H4 (cell line): ENCODE measurements at places on chromosomes 7 and 10. TPM values are rescaled to one million over a fixed set of nuclear protein-coding genes. Genes with fewer than 3 reads are reported as not detected.

SORCS1 gene
- 0.35 TPM in 1 of 2 replicates, not detected in the other for total RNA-seq

FAM237B gene
- not detected in 2 replicates for total RNA-seq

PIK3CG gene
- total RNA-seq, result not detected in 2 replicates

GFRA1 gene
- 1.7 and 2.6 TPM in 2 replicates for total RNA-seq

DNA sequence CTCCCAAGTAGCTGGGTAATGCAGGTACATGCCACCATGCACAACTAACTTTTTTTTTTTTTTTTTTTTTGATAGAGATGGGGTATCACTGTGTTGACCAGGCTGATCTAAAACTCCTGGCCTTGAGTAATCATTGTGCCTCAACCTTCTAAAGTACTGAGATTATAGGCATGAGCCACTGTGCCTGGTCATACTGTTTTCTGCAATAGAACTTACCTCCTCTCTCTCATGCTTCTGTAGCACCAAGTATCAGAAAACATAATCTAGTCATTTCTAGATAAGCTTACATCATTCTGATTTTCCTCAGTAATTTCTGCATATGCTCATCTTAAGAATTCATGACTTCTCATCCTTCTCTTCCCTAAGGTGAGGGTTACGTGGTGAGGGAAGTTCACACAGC lies 210.0 kb downstream of the IMMP2L start:
- DNase-seq, result no peak

DNA sequence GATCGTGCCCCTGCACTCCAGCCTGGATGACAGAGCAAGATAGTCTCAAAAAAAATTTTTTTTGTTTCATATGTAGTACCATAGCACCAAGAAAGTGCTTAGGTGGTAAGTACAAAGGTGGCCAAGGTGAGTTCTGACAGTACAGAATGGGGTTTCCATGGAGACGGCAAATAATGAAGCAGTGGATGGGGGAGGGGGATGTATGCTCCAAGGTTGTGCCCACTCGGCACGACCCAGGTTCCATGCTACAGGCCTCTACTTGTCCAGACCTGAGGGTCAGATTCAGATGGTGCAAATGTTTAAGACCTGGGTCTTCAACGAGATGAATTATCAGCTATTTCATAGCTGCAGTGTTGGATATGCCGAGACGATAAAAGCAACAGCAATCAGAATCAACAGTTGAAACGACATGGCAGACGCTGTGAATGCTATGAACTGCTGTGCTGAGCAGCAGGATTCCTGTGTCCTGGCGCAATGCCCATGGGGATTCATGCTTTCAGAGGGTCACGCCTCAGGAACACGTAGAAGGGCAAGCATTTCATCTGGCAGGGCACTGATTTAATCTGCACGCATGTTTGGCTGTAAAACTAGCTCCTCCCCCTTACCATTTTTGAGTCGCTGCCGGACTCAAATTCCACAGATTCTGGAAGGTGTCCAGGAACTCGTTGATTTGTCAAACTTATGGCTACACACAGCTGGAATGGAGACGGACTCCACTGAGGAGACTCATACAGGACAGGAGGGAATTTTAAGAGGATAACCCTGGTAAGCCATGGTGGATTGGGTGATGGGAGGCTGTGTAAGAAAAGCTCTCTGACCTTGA lies 256.5 kb downstream of the FRMD4A start:
- DNase-seq, result peak; percentile 94

DNA sequence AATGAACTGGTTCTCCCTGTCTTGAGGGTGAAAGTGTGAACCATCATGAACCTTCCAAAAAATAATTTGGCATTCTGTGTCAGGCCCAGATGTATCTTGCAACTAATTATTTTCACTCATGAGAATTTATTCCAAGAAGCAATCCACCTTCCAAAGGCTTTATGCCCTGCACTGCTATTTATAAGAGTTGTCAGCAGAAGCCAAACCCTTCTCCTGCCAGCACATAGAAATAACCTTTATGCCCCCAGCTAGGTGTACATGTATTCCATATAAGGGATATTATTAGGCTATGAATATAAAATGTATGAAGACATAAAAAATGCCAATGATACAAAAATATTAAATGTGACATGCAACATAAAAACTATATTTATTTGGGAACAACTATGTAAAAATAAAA lies 69.0 kb upstream of the GDF10 start:
- DNase-seq, result no peak

GRCh38 chr7:2843711-2844152 lies 376 bp downstream of the GNA12 start:
- DNase-seq, result no peak

DNA sequence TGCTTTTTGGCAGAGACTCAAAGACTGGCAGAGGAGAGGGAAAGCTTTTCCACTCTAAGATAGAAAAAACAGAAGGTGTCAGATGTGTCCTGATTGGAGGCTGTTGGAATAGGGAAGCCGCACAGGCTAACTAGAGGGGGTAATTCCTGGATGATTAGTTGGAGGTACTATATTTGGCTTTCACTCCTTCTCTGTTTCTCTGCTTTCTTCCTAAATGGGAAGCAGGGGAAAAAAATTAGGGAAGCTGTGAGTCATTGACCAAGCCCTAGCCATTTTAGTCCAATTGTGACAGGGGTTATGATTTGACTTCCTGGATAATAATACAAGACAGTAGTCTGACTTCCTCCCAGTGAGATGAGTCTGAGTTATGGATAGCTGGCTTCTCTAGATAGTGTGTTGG lies 475.2 kb upstream of the CELF2 start:
- no peak for DNase-seq

- DNase-seq, result no peak
Observed at GRCh38 chr7:43240565-43240964, 128.1 kb downstream of the HECW1 start.

GRCh38 chr10:14555807-14556206 lies 218.9 kb downstream of the FAM107B start:
- DNase-seq, result no peak

GRCh38 chr7:37333075-37333474 lies 115.6 kb downstream of the ELMO1 start:
- no peak for DNase-seq

GRCh38 chr7:37673523-37673922 lies 10.0 kb upstream of the GPR141 start:
- DNase-seq, result no peak
